T1000 (cell line): ENCODE measurements at places on chromosomes 2 and 18.

DNA sequence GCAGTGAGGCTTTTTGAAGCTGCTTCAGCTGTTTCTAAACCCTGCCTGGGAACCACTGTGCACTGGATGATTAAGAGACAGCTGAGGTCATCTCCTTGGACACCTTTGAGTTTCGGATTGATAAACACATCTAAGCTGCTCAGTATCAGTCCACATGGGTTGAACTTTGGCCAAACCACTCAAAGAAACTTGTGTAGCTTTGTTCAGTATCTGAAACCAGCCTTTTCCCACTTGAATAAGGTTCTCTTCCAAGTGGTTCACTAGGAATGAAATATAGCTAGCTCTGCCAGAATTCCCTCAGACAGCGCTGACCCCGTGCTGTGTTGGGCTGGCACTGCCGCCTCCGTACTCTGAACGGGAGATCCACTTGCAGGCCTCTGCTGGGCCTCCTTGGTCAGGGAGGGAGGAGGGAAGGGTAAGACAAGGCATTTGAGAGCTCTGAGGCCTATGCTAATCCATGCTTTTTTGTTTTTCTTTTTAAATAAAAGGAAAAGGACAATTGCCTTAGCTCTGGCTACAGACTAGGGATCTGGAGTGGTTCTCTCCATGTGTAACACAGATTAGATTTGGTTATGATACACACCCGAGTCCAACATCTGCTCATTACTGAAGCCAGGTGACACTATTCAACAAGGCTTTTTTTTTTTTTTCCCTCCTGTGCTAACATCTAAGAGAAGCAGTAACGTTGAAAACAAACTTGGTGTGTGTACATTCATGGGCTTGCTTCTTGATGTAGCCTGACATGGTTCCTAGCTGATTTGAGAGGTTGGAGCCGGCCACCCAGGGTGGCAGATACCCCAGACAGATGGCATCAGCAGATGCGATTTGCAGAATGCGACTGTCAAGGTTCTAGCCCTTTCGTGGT is 67.7 kb downstream of the NCK2 start:
- no peak for DNase-seq

GRCh38 chr18:79366177-79367094 is 29.3 kb upstream of the NFATC1 start:
- DNase-seq: no peak

- no peak for DNase-seq
Observed at GRCh38 chr2:241866790-241867645, 2.5 kb upstream of the RTP5 start.

DNA sequence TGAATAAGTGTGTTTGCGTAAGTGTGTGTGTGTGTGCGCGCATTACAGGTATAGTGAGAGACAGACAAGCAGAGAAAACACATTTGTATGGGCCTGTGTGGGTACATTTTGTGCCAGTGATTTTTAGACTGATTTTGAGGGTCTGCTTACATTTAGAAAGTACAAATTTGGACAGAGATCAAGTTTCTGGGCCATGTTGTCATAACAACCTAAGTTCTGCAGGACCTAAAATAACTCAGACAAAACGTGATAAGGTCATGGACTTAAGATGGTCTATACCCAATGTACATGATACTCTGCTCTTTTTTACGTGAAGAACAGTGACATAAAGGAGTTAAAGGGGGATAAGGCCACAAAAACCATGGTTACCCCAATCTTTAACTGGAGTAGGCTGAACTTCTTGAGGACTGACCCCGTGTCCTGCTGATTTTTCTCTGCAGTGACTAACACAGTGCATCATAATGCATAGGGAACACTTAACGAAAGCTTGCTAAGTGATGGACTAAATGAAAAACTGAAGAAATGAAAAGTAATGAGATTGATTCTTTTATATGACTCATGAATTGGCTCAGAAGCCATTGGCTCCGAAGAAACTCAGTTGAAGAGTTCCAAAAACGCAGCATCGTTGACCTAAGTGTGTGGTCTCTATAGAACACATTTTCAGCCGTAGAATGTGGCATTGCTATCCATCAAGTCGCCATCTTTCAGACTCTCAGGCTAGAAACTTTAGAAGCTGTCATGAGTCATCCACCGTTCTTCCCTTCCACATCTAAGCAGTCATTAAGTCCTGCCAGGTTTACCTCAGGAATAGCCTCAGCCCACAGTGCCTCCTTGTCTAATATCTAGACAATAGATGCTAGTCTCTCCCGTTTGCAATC is 61.6 kb upstream of the NCOA1 start:
- no peak for DNase-seq

DNA sequence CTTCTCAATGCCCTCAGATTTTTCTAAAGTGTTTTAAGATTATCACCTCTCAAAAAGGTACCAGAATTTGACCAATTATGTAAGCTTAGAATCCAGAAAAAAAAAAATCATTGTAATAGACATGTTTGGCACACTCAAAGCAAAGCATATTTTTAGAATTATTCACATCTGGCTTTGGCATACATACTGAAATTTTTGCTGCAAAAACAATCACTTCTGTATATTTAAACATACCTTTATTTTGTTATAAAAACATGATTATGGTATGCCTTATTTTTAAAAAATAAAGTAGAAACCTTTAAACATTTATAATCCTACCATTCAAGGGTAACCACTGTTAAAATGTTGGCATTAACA is 143.3 kb downstream of the ESCO1 start:
- DNase-seq: no peak

DNA sequence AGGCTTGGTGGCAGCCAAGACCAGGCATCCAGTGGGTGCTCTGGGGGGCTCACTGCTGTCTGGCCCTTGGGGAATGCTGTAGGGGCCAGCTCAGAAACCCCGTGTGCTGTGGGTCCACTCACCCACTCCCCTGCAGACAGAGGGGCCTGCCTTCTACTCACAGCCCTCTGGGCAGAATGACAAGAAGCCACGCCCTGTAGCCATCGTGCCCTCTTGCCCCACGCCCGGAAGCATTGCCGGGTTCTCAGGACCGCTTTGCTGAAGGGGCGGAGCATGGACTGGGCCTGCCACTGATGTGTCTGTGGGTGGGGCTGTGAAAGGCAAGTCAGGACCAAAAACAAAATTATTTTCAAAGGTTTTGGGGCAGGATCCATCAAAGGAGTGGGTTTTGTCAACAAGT is 27.8 kb downstream of the GLI2 start:
- DNase-seq: no peak

DNA sequence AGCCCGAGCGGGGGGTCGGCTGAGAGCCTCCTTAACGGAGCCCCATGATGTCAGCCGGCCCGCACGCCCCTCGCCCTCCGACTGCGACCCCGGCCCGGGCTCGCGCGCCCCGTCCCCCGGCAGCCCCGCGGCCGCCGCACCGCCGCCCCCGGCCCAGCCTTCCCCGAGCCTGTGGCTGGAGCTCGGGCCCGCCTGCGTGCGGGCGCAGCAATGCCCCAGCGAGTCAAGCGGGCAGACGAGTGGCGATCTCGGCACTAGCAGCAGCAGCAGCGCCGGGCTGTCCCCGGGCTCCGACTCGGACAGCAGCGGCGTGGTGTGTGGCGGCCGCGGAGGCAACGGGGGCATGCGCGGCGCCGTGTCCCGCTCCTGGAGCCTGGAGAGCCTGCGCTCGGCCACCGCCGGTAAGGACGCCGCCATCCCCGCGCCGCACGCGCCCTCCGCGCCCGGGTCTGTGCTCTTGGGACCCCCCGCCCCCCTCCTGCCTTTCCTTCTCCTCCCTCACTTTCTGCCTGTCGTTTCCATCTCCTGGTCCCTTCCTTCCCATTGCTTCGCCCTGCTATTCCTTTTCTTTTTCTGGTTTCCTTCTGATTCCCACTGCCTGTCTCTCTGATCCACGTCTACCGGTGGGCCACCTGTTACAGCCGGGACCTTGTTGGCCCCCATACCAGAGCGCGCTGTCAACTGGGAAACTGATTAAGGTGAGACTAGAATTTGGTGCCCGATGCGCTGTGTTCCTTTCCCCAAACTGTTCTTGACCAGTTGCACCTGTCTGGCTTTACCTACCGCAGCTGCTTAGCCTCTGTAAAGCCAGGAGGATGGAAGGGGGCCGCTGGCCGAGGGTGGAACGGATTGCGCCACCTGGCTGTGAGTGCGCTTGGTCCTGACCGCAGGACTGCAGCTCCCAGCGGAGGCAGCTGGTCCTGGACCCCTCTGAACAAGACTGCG is 127.4 kb downstream of the ARHGEF4 start:
- no peak for DNase-seq

- DNase-seq: no peak
Observed at GRCh38 chr2:63056107-63057050, 5.7 kb downstream of the OTX1 start.

DNA sequence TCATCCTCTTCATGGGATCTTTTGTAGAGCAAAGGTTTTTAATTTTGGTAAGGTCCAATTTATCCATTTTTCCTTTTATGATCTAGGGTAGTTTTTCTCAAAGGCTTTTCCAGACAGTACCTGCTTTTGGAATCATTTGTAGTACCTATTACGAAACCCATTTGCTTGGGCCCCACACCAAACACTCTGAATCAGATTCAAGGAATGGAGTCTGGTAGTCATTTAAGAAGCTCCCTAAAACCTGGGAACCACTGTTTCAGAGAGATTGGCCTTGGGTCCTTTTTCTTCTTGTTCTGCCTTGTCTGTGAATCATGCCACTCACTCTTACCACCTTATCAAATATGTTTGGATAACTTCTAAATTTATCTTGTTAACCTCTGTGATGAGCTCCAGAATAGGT is 40.3 kb downstream of the OSBPL6 start:
- no peak for DNase-seq

GRCh38 chr2:42082016-42082415 is 34.2 kb downstream of the PKDCC start:
- no peak for DNase-seq

DNA sequence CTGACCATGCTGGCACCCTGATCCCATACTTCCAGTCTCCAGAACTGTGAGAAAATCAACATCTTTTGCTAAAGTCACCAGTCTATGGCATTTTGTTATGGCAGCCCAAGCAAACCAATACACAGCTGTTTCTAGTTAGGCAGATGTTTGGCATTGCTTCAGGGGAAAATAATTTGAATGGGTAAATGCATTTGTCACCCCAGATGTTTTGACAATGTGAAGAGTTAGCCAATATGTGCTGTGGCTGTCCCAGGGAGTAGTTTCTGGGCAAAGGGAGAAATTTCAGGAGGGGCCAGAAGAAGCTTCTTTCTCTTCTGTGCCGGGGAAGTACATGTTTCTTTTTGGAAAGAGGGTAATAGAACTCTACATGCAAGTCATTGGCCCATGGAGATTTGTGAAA is 619.0 kb downstream of the SLC4A3 start:
- no peak for DNase-seq
